Temporal lobe (tissue), 4 donors: ENCODE measurements at places on chromosomes 3 and 15. TPM values are rescaled to one million over a fixed set of nuclear protein-coding genes. Genes with fewer than 3 reads are reported as not detected.

The EPHB3 gene
- 3.7 TPM for total RNA-seq

The GPX1 gene
- 44.7 TPM for total RNA-seq

The LRRC2 gene
- total RNA-seq = 2.5 TPM

The TRAIP gene
- 1.7 TPM for total RNA-seq

The GBE1 gene
- total RNA-seq = 15.7 TPM

The SMCO1 gene
- not detected for total RNA-seq

The MYLK gene
- 3.7 TPM for total RNA-seq

The PRR23A gene
- not detected for total RNA-seq

The PDZRN3 gene
- total RNA-seq = 28.0 TPM

The CLSTN2 gene
- total RNA-seq = 18.4 TPM

The PIGZ gene
- 3.4 TPM for total RNA-seq

The FES gene
- 3.7 TPM for total RNA-seq
